Fibroblast of skin of right quadriceps (primary cell): ENCODE measurements at places on chromosomes 3 and 15.

DNA sequence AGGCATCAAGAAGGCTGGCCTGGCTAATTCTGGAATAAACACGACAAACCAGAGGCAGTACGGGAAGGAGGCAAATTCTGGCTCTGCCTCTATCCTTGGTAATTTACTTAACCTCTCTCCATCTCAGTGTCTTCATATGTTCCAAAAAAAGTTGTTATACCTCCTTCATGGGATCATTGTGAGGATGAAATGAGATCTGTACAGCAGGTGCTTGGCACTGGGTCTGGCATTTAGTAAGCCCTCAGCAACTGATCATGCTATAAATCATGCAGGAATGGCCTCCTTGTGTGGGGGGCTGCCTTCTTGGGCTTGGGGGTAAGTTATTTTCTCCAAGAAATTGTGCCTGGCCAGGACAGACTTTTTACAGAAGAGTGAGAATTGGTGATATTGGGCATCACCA lies 38.3 kb upstream of the TRA2B start:
- DNase-seq = no peak

DNA sequence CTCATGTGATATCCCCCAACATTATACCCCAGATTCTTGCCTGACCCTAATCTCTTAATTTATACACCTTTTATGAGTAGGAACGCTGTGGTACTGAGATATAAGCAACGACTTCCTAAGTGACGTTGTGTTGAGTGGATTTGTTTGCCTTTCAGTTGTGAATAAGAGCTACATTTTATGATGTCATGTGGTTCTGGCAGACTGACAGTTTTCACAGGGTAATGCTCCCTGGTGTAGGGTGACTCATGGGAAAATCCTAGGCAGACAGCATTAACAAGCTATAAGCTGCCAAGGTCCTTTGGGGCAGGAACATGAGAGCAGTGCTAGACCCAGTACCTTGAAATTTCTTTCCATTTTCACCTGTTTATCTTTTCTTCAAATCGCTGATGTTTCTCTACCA lies 11.2 kb downstream of the C3orf52 start:
- peak; percentile 99 for DNase-seq

GRCh38 chr3:184332370-184333090 lies 4.9 kb upstream of the FAM131A start:
- peak; percentile 87 for DNase-seq

DNA sequence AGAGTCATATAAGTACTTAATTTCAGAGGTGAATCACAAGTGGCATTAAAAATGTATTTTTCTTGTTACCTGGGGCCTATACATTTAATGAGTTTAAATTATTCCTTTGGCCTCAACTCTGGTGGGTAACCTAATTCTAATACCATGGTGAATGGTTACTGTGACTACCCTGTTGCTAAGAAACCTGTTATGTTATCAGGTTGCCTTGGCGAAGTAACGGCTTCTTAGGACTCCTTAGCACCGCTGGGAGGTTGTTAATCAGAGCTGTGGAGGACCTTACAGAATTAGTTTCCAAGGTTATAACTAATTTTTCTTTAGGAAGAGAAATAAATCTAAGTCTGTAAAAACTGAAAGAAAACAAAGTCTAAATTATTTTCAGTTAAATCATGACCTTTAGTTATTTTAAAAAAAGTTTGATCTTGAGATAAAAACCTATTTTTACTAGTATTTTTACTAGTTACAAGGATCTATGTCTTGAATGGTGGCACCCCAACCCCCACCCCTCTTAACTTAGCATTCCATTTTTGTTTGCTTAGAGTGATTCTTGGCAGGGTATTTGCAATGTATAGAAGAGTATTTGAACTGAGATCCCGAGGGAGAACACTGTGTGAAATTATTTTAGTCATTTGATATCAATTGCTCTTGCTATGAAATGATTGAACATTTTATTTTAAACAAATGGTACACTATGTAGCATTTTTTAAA lies 155.5 kb downstream of the FNDC3B start:
- DNase-seq = peak; percentile 57
